ENCODE measurements at places on chromosomes 3 and 15.
A peak's percentile ranks its signal among the peaks of the same experiment; 100 is the strongest.

DNA sequence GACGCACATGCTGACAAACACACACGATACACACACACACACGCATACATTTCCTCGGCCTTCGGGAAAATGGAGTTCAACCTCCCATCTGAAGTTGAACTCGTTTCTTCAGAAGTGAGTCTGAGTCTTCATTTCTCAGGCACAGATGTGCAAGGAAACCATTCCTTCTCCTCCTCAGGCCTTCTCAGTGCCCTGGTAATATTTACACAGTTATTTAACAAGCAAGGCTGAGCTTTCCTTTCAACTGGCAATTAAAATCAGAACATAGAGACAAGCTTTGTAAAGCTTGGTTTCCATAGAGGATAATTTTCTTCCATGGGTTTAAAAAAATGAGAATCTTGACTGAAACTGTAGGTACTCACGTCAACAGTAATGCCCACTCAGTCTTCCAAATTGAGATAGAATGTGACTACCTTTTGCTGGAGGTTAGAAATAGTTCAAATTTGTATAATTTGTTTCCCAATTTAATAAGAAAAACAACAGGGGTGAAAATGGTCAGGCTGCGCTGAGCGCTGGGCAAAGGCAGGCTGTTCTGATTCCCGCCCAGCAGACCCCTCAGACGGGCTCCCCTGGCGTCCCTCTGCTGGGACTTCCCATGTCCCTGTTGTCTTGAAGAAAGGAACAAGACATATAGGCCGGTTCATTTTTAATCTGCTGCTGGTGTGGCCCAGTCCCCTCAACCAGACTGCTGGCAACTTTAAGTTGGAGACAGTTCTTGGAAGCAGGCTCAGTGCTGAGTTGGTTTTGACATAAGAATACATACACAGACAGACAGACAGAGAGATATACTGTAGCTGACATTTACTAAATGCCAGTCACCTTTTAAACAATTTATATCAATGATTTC lies 174.3 kb downstream of the XXYLT1 start:
- DNase-seq, result no peak

GRCh38 chr3:17151598-17152373 lies 267.0 kb downstream of the PLCL2 start:
- DNase-seq, result peak; percentile 75

- DNase-seq, result no peak
Measured at GRCh38 chr3:77420336-77420735, 380.4 kb downstream of the ROBO2 start.

- no peak for DNase-seq
Measured at GRCh38 chr3:106345353-106346027, 476.7 kb upstream of the CBLB start.

DNA sequence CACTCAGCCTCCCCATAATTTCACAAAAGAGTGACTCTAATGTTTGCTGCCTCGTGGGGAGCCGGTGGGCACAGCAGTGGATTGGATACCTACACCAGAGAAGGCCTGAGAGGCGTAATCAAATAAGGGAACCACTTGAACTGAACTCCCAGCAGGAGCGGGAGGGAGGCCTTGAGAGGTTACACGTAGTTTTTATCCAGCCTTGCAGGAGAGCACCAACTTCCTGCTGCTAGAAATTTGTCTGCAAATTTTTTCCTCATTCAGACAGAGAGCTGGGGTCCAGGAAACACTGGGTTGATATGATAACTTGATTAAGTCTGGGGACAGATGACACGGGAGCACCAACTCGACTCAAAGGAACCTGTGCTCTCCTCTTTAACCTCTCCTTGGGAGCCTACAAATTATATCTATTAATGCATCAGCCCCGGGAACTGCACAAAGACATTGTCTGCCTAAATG lies 69.8 kb downstream of the HES1 start:
- DNase-seq, result no peak

- DNase-seq, result no peak
Measured at GRCh38 chr3:21509731-21510470, 241.1 kb downstream of the ZNF385D start.

GRCh38 chr3:56135941-56136340 lies 332.3 kb downstream of the ERC2 start:
- DNase-seq, result no peak

- no peak for DNase-seq
Measured at GRCh38 chr3:159922861-159923312, 65.7 kb upstream of the IL12A start.

- DNase-seq, result no peak
Measured at GRCh38 chr15:66614951-66615760, 49.4 kb upstream of the LCTL start.

GRCh38 chr15:40549894-40550293 lies 14.9 kb downstream of the CCDC32 start:
- DNase-seq, result no peak

All from stimulated activated CD4-positive, alpha-beta T cell treated with anti-CD3 and anti-CD28 coated beads, TNF-alpha, amount 100 ng/mL, for 4 hours (primary cell).